ENCODE measurements at places on chromosomes 11 and 22.

DNA sequence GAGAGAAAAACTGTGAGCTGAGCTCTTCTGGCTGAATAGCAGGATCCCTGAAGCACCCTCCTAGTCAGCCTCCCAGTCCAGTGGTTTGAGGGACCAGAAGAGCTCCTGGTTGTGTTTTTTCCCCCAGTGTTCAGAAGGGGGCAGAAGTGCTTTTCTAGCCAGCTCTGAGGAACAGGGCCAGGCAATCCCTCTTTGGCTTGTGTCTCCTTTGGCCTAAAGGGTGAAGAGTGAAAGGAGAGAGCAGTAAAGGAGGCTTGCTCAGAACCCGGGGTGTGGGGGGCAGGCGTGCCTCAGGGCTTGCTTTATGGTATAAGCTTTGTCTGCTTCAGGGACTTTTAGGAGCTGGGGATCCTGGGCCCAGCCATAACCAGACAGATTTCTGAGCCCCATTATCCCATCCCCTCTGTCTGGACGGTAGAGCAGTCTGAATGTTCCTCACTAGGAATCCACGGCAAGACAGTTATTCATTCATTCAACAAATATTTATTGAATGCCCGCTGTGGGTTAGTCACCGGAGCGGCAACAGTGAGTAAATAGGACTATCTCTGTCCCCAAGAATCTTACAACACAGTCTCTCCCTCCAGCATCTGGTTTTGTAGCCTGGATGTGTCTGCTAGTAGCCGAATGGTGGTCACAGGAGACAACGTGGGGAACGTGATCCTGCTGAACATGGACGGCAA is 14.5 kb downstream of the ACP2 start:
- ATAC-seq, result no peak

- ATAC-seq, result no peak
Measured at GRCh38 chr22:42716221-42716620, 4.4 kb downstream of the A4GALT start.

GRCh38 chr11:61281581-61282250 is 13.4 kb downstream of the VWCE start:
- ATAC-seq, result no peak

- ATAC-seq, result no peak
Measured at GRCh38 chr11:108538022-108538424, 39.8 kb upstream of the POGLUT3 start.

GRCh38 chr11:93986716-93987115 is 34.4 kb upstream of the HEPHL1 start:
- ATAC-seq, result no peak

DNA sequence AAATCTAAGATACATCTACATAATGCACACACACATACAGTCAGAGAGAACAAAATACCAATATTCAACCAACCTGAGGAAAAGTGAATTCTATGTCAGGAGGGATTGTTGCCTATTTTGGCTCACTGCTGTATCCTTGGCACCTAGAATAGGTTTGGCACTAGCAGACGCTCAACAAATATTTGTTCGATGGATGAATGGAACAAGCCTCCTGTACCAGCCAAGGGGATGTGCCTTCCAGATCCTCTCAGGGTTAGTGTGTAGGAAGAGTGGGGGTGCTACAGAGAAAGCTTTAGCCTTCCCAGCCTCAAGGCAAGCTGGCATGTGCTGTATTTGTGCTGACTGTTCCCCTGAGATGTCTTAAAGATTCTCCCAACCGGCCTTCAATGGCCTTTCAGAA is 23.3 kb upstream of the POU2AF1 start:
- no peak for ATAC-seq

Measured in activated CD4-positive, CD25-positive, alpha-beta regulatory T cell treated with anti-CD3 and anti-CD28 coated beads, Interleukin-2, amount 50 U/mL, for 24 hours (primary cell).